ENCODE measurements at places on chromosomes 7 and 10. TPM values are rescaled to one million over a fixed set of nuclear protein-coding genes. Genes with fewer than 3 reads are reported as not detected.

The GRM8 gene
- total RNA-seq = not detected

The BICC1 gene
- total RNA-seq = 39.1 TPM

The IKZF1 gene
- total RNA-seq = not detected

The PRPF18 gene
- 15.3 TPM for total RNA-seq

The PTPRE gene
- 3.7 TPM for total RNA-seq

The NKX2-3 gene
- total RNA-seq = 0.12 TPM
